ENCODE measurements at places on chromosomes 1 and 21. TPM values are rescaled to one million over a fixed set of nuclear protein-coding genes. Genes with fewer than 3 reads are reported as not detected.
A peak's percentile ranks its signal among the peaks of the same experiment; 100 is the strongest.

DNA sequence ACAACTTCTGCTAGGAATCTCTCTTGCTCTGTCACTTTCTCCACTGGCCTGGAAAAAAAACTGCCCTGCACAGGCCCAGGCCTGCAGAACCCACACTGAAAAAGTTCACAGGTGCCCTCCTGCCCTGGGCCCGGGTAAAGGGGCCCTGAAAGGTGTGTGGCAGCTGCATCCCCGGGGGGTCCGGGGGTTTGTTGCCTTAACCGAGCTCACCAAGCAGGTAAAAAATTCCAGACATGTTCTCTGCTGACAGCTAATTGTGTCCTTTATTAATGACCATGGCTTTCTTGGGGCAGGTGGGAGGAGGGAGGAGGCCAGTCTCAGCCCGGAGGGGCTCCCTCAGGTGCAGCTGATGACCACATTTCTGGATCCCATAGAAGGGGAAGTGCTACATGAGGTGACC is 122.9 kb downstream of the LACTBL1 start:
- no peak for DNase-seq

PDC gene
- total RNA-seq: not detected

- no peak for DNase-seq
These were observed 3.5 kb downstream of the SLC66A1 start for GRCh38 chr1:19315378-19316198.

NIBAN1 gene
- total RNA-seq: 354 TPM

DNA sequence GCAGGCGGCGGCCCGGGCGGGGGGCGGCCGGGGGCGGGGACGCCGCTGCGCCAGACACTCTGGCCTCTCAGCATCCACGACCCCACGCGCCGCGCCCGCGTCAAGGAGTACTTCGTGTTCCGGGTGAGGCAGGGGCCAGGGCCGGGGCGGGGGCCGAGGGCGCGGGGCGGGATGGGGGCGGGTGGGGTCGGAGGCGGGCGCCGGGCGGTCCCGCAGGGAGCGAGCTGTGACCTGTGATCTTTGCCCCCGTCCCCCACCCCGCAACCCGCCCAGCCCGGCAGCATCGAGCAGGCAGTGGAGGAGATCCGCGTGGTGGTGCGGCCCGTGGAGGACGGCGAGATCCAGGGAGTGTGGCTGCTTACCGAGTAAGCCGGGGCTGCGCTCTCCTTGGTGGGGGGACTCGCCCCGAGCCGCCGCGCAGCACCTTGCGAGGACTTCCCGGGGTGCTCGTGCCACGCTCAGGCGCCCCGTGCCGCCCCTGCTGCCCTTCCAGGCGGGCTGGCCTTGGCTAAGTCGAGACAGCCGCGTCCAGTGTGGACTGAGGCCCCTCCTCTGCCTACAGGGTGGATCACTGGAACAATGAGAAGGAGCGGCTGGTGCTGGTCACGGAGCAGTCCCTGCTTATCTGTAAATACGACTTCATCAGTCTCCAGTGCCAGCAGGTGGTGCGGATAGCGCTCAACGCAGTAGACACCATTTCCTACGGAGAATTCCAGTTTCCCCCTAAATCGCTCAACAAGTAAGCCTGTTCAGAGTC is 514 bp downstream of the TPRG1L start:
- peak; percentile 72 for DNase-seq

- DNase-seq: no peak
These were observed 51.2 kb downstream of the OPTC start for GRCh38 chr1:203544978-203545816.

DNA sequence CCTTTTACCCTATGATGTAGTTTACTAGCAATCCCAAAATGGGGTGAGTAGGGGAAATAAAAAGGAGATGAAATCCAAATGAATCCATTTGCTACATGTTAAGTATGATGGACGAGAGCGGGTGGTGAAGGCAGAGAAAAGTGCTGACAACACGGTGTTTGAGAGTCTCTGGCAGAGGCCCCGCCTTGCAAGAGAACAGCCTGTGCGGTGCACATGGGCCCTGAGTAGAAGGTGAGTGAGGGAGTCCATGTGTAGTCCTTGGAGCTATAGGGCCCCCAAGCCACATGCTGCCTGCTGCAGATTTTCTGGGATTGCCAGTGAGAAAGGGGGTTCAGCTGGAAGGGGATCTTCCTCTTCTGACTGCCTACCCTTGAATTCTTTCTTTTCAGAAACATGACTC is 177.1 kb downstream of the TNR start:
- DNase-seq: no peak

DNA sequence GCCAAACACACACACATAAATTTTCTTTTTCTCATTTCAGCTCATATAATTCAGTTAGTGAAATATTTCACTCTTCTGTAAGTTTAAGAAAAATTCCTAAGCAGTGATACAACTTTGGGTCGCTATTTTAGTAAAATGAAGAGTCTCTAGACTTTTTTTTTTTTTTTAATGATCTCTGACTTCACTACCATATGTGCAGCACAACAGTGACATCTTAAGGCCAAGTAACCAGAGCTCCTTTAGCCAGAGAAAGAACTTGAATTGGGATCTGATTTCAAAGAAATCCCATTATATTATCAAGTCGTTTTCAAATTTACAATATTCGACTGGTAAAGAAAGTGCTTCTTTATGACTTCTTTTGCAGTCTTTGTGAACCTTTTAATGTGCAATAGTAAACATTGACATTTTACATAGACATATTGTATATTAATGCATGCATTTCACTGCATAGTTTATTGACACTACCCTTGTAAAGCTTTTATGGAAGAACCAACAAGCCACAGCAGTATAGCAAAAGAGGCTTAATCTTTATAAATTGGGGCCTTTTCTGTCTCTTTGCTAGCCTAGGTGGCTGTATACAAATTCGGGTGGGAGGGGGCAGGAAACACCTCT is 62.2 kb downstream of the LRRC40 start:
- no peak for DNase-seq

DNA sequence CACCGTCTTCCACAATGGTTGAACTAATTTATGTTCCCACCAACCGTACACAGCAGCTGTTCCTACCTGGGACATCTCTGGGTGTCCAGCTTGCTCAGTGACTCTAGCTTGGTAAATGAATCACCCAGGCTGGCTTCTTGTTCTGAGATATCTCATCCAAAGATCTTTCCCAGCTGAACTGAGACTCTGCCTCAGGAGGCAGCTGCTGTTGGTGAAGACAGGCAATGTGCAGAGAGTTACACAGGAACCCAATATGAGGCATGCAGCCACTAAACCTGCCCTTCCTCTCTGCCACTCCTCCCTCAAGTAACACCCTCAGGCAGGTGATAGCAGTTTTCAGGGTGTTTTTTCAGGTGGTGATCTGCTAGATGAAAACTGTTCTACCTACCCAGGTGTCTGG is 14.0 kb upstream of the FOXO6 start:
- no peak for DNase-seq

GRCh38 chr1:91894036-91894761 is 8.2 kb upstream of the TGFBR3 start:
- no peak for DNase-seq

DNA sequence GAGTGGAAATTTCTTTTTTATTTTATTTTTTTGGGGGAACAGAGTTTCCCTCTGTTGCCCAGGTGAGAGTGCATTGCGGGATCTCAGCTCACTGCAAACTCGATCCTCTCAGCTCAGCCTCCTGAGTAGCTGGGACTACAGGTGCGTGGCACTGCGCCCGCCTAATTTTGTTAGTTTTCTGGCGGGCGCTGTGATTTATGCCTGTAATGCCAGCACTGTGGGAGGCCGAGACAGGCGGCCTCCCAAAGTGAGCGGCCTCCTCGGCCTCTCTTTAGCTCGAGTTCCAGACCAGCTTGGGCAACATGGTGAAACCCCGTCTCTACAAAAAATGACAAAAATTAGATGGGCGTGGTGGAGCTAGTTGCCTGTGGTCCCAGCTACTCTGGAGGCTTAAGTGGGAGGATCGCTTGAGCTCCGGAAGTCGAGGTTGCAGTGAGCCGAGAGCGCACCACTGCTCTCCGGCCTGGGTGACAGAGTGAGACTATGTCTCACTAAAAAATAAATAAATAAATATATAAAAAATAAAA is 2.7 kb downstream of the GMEB1 start:
- DNase-seq: no peak

LENEP gene
- total RNA-seq: not detected

DNA sequence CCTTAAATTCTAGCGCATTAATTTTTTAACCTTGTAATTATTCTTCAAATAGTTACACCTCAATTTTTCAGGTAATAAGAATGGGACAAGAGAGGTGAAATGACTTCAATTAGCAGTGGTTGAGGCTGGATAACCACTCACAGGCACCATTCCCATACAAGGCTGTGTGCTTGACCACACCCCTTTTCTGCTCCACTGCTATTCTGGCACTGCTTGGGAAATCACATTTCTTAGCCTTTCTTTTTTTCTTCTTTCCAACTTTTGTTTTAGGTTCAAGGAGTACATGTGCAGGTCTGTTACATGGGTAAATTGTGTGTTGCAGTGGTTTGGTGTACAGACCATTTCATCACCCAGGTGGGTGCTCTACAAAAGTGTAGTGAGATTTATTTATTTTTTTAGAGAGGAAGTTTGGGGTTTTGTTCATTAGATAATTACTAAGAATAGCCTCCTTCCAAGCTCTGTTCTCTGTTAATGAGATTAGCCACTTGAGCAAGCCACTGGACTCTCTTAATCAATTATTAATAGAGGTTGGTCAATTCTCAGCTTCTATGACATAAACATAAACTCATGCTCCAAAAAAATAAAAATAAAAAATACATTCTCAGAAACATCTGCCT is 14.4 kb downstream of the ILDR2 start:
- DNase-seq: no peak

DNA sequence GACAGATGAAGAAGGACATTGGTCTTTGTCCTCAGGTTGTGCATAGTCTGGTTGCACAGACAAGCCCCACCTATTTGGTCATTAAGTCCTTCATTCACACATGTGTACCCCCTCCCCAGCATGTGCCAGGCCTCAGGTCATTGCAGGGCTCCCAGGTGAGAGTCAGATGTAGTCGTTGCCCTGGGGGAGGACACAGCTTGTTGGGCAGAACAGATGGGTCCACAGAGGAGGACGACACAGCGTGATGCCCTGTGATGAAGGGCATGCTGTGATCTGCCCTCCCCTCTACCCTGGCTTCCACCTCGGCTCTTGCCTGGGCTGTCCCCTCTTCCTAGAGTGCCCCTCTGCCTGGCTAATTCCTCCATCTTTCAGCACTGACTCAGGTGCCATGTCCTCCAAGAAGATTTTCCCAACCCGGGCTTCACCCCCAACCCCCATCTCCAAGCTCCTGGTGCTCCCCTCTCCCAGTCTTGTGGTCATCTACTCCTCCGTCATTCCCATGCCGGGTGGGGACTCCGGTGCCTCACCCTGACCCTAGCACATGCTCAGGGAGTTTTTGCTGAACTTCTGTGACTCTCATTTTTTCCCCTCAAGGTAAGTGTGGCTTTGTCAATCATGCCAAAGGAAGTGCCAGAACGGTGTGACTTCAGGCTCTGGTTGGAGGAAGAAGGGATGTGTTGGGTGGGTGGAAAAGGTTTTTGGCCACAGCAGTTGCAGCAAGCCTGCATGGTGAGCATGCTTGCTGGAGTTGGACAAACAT is 220.5 kb downstream of the FOXD2 start:
- DNase-seq: no peak

ANKRD34A gene
- total RNA-seq: 0.62 TPM

DNA sequence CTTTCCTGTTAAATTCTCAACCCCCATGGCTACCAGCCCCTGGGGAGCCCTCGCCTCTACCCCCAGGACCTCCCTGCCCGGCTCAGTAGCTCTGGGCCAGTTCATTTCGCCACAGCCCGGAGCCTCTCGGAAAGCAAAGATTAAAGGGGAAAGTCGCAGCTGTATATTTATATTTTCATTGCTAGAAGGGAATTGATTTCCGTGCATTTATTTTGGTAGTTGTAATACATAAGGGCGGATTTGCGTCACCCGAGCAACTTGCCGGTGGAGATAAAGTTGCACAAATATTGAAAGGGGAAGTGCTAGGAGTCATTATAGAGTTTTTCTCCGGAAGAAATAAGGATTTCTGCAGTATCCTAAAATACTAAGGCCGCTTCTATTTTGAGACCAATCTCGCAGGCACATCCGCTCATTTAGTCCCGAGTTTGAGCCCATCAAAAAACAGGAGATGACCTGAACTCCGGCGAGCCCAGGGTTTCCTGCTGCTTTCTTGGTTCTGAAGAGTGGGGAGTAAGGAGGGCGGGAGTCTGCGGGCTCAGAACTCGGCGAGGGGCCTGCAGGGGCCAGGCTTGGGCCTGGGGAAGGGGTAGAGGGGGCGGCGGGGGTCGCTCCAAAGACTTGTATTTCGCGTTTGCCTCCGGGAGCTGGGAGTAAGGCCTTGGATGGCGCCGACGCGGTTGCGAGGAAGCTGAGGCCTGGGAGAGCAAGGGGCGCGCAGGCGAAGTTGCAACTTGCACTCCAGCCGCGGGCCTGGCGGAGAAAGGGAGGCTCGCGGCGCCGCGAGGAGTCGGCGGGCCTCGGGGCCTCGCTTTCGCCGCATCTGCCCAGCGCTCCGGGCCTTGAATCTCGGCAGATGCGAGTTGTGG is 2.5 kb upstream of the HLX start:
- peak; percentile 80 for DNase-seq

DNA sequence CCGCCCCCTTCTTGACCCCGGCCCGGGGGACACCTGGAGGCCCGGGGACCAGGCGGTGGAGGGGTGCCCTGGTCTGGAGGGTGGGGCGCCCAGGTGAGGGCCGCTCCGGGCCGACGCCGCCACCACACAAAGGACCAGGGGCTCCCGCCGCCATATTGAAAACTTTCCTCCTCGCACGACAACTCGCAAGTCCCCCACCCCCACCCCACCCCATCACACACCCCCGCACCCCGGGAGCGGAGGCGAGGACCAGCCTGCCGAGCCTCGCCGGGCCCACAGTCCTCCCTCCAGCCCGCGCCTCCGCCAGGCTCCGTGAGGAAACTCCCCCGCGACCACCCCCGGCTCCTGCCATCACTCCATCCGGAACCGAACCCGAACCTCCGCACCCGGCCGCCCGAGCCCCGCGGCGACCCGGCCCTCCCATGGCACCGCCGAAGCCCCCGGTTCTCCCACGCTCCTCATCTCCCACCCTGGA is 733 bp downstream of the KDM5B start:
- peak; percentile 72 for DNase-seq

RIPPLY3 gene
- not detected for total RNA-seq

- peak; percentile 84 for DNase-seq
These were observed 9.8 kb downstream of the INKA2 start for GRCh38 chr1:111729271-111729921.

DNA sequence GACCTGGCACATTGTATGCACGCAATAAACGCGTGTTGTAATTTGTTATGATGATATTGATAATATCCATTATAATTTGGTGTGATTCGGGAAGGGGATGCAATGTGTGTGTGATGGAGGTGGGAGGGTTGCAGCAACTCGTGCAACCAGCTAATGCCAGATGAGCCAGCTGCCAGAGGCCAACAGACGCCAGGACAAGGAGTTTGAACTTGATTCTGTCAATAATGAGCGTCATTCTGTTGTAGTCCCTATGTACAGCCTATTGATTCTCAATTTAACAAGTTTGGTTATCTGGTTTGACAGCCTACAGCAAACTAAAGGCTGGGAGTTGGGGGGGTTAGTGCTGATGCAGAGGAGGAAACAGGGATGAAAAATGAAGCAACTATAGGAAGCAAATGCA is 35.5 kb downstream of the TIAM1 start:
- DNase-seq: no peak

NTMT2 gene
- 5.3 TPM for total RNA-seq

Measured in Right ventricle myocardium inferior (tissue), 1 donor.